ENCODE measurements at places on chromosomes 7 and 10. TPM values are rescaled to one million over a fixed set of nuclear protein-coding genes. Genes with fewer than 3 reads are reported as not detected.

Gene VIPR2
- total RNA-seq, result not detected

Gene NEUROG3
- not detected for total RNA-seq

Gene SCD
- total RNA-seq, result 426 TPM

Gene MCM10
- 28.7 TPM for total RNA-seq

Gene TUBB8
- total RNA-seq, result not detected

GRCh38 chr7:2034291-2035201 lies 198.2 kb downstream of the MAD1L1 start:
- no peak for DNase-seq

- DNase-seq, result no peak
These were observed 133.8 kb downstream of the WNT2 start for GRCh38 chr7:117188949-117189592.

GRCh38 chr7:157389951-157390730 lies 53.3 kb downstream of the DNAJB6 start:
- DNase-seq, result no peak

- no peak for DNase-seq
These were observed 12.4 kb downstream of the MTURN start for GRCh38 chr7:30147223-30147622.

DNA sequence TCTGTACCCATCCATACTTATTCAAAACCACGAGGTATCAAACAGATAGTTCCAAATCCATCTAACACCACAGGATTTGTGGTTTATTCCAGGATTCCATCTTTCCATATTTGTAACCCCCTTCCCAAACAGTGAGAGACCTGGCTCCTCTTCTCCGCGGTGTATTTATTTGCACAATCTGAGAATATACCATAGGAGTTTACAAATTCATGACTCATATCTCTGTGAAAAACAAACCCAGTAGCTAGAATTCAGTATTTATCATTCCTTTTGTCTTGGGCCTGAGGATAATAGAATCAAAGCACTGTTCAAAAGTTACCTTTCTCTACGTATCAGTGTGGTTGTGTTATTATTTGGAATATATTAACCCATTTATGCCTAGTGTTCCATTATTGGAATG lies 31.9 kb downstream of the PDSS1 start:
- no peak for DNase-seq
